ENCODE measurements at places on chromosomes 7 and 10.

DNA sequence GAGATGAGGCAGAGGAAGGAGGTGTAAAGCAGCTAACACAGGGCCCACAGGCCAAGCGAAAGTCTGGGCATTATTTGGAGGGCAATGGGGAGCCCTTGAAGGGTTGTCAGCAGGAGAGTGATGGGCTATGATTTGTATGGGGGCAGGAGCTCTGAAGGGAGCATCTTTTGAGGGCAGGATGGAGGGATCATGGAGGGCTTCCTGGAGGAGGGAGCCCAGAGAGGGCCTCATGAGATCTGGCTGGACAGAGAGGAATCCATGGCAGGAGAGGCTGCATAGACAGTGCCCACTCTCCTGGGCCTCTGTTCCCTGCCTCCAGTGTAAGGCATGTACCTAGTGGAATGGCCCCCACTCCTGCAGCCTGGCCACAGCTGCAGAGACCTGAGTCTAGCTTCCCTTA is 136.6 kb upstream of the PPIF start:
- DNase-seq = no peak

- no peak for DNase-seq
These were observed 10.9 kb upstream of the IKZF1 start for GRCh38 chr7:50293509-50294179.

DNA sequence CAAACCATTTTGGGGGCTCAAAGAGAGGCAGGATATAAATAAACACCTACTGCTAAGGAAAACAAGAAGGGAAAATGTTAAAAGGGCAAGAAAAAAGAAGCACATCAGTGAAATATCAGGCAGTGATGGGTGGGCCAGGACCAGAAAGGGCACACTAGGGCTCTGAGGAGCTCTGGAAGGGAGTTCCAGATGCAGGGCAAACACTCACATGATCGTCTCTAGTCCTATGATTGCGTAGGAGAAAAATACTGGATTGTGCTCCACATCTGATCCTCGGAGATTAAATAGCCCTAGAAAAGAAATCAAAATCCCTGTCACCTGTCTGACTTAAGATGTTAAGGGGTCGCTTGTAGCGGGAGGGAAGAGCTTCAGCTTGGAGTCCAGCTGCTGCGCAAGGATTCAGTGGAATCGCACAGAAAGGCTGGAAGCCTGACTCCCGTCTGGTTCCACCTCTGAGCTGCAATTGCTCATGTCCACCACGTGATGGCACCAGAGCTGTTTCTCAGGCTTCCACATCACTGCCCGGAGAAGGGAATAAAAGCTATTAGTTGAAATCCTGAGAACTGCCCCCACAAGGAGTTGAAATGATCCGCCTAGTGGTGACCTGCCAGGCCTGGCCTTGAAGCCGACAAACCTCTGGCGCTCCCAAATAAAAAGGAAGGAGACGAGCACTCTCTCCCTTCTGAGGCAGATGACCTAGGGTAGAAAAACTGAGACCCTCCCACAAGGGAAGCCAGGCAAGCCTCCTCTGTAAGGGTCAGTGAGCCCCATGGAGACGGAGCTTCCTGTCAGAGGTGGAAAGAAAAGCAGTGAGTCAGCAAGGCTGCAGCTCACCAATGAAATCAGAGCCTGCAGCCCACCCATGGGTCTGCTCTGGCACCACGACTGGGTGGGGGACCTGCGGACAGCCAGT is 39.2 kb downstream of the XPNPEP1 start:
- DNase-seq = peak; percentile 79

GRCh38 chr7:154765118-154765517 is 237.8 kb downstream of the PAXIP1 start:
- no peak for DNase-seq

GRCh38 chr7:92304406-92304893 is 58.7 kb downstream of the ANKIB1 start:
- no peak for DNase-seq

DNA sequence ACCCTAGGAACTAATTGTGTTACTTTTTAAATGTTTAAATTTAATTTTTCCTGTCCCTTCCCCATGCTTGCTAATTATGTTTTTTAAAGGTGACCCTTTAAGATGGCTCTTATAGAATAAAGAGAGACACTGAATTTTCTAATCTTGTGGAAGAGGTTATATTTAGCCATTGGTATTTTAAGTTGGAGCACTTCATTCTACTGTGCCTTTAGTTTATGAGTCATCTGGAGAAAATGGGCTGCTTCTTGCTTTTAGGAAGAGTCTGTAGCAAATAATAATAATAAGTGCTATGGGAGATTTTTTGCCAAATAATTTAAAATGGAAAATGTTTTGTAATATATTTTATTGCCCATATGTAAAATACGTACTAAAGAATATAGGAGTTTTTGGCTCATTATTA is 139.7 kb downstream of the ADK start:
- DNase-seq = no peak

GRCh38 chr10:47107007-47107747 is 192.8 kb upstream of the GDF10 start:
- no peak for DNase-seq

GRCh38 chr7:150311146-150311545 is 12.0 kb upstream of the LRRC61 start:
- DNase-seq = no peak

DNA sequence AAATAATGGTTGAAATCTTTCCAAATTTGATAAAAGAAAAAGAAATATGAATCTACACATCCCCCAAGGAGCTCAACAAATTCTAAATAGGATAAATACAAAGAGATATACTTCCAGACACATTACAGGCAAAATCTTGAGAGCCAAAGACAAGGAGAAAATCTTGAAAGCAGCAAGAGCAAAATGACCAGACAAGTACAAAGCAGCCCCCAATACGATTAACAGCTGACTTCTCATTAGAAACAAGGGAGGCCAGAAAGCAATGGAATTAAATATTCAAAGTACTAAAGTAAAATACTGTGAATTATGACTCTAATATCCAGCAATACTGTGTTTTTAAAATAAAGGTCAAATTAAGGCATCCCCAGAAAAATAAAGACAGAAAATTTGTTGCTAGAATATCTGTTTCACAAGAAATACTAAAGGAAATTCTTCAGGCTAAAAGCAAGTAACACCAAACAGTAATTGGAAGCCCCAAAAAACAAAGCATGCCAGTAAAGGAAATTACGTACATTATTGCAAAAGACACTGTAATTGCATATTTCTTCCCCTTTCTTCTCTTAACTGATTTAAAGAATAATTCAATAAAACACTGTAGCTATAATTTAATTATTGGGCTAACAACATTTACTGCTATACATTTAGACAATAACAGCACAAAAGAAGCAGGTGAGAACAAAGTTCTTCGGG is 36.4 kb downstream of the ZNF438 start:
- no peak for DNase-seq

DNA sequence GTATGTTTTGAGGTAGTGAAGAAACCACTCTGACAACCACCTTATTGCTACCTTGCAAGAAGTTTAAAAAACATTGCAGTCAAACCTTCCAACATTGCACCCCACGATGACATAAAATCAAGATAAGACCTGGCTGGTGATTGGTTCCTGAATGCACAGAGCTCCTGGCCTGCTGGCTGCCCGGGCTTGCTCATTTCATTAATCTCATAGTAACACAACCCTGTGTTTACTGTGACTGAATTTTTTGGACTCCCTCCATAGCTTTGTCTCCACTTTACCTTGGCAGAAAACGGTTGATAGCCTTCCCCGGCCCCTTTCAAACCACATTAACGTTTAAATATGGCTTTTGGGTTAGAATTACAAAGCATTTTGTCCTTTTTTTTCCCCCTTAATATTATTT is 27.5 kb downstream of the VWA2 start:
- DNase-seq = no peak

GRCh38 chr10:19480353-19480752 is 335.9 kb upstream of the PLXDC2 start:
- no peak for DNase-seq

DNA sequence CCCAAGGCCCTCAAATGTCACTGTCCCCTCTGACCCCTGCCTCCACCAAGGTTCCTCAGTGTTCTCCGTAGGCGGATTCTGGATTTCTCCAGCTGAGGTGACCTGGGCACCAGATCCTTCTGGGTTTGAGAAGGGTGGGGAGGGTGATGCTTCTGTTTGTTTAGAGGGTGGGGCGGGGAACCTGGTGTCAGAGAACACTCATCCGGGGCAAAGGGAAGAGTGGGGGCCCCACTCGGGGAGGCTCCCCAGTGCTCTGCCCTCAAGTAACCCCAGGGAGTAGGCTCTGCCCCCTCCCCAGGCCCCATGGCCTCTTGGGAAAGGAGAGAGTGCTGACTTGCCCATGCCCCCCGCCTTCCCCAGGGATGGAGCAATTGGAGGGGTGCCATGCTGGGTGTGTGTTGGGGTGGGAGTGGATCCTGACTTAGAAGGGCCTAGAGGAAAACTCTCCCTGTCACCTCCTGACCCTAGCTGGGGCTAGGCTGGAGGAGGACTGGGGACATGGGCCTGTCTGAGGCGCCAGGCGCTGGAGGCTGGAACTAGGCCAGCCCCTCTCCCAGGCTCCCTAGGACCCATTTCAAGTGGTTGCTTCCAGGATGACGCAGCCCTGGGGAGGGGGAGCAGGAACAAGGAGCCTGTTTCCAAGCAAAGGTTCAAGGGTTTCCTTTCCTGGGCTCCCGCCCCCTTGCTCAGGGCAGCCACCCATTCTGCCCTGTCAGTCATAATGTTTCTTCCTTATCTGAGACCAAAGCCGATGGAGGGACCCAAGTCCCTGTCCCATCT is 27.9 kb downstream of the KAZALD1 start:
- DNase-seq = no peak

DNA sequence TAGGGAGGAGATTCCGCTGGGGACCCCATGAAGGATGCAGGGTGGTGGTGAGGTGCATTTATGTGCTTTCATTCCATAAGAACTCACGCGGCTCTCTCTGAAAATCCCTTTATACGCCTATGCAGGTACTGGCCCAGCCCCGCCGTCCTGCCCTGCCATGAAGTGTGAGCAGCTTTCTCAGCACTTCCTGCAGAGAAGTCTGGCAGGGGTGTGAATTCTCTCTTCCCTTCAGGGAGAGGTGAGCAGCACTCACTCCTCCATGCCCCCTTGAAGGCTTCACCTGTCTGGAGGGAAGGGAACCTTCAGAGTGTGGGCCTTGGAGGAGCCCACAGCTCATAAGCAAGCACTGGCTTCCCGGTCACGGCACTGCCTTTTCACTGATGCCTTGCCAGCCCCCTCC is 34.0 kb downstream of the PPP2R2D start:
- DNase-seq = no peak

DNA sequence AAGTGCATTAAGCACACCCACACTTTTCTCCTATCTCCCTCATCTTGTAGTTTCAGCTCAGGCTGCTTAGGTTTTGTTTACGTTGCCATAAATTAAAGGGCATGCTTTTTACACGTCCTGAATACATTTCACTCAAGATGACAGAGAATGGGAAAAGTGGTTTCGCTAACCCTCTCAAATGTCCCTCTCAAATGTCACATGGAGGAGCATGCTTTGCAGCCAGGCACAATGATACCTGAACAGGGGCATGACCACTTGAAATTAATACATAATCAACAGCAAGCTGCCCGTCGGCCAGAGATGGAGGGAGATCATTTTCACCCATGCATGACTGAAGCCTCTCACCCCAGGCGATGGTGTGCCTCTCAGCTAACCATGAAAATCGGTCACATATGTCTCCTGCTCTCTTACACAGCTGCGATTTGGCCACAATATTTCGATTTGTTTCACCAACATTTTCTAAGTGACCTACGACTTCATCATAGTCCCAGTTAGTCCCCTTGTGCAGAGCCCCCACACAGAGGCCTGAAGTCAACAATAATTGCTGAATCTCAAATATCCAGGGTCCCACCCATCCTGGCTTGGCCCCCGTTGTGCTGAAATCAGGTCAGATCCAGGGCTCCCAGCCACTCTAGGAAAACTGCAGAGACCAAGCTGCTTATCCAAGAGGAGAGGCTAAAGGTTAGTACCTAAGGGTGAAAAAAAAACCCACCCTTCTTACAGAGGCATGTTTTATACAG is 373.9 kb upstream of the NFE2L3 start:
- no peak for DNase-seq

GRCh38 chr7:148754912-148755311 is 56.2 kb downstream of the CUL1 start:
- no peak for DNase-seq

DNA sequence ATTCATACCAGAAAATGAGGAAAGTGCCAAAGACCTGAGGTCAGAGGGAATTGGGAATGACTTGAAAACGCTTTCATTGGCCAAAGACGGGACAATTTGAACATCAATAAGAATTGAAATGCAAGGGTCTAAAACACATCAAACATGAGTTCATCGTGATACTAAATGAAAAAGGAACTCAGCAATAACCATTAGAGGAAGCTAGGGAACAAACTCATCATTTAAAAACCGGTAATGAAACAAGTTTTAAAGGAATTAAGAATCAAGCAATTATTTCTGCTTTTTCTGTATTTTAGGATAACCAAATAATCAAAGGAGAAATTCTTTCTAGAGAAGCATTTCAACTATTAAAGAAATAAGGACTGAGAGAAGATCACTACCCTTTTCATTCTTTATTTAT is 303.1 kb downstream of the ARHGAP12 start:
- DNase-seq = no peak

DNA sequence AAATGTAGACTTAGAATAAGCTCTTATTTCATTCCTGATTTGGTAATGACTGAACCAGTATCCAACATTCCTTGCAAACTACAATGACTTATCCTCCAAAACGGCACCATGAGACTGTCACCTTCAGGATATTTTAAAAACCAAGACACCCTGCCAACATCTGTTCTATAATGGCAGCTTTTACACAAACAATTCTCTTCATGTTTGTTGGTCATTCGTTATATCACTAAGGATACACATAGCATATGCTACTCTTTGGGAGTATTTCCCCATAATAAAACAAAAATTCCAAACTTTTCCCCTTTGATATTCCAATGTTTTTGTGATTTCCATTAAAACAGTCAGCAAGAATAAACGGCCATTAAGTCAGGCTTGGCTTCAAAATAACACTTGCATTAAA is 215.4 kb downstream of the GLI3 start:
- no peak for DNase-seq

DNA sequence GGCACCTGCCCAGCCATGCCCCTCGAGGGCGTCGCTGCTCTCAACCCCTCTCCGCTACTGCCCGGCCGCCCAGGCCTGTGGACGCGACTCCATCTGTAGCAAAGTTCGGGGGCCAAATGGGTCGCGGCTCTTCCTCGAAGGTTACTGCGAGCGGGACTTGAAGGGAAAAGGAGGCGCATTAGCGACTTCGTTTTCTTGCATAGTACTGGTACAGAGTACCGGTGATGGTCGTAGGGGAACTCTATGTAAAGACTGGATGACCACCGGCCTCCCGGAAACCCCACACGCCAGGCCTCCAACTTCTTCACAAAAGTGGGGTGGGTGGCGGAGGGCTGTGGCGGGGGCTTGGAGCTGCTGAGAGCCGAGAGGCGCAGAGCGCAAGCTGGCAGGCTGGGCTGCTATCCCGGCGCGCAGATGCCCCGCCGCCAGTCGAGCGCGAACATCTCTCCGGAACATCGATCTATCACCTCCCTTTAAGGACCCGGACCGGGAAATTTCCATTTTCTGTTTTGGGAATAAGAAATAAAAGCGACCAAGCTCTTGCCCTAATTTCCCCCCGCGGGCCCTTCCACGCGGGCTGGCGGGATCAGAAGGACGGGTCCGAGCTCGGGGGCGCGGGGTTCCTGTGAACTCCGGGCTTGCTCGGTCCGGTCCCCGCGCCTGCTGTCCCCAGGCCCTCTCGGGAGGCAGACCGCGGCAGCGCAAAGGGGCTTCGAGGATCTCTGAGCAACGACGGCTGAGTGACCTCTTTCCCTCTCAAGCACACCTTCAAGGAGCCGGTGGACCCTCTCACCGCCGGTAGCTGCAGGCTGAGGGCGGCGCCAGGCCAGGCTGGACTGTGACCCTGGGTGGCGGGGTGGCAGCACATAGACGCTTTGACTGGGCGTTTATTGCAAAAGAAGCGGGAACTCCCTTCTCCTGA is 12.2 kb upstream of the FEZF1 start:
- DNase-seq = no peak

- DNase-seq = peak; percentile 62
These were observed 80.8 kb downstream of the PAX2 start for GRCh38 chr10:100826031-100826651.

All from GM13976 (cell line).